ENCODE measurements at places on chromosomes 16 and 17.

GRCh38 chr17:68470961-68471360, 13.7 kb upstream of the WIPI1 start:
- DNase-seq = no peak

DNA sequence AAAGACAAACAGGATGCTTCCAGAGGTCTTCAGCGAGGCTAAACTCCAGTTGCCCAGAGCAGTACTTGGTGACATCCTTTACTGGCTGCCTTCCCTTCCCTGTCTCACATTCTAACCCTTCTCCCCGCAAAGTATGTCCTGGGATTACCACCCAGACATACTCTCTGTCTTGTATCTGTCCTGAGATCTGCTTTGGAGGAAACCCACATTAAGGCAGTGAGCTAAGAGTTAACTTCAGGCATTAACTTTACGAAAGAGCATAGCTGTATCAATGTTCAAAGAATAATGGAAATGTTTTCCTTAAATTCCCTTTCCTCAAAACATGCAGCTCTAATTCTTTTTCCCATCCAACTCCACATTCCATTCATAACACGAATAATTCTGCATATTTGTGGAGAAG, 385.2 kb downstream of the NPIPA8 start:
- DNase-seq = no peak

- DNase-seq = no peak
Measured at GRCh38 chr17:32795339-32795979, 81.5 kb downstream of the MYO1D start.

DNA sequence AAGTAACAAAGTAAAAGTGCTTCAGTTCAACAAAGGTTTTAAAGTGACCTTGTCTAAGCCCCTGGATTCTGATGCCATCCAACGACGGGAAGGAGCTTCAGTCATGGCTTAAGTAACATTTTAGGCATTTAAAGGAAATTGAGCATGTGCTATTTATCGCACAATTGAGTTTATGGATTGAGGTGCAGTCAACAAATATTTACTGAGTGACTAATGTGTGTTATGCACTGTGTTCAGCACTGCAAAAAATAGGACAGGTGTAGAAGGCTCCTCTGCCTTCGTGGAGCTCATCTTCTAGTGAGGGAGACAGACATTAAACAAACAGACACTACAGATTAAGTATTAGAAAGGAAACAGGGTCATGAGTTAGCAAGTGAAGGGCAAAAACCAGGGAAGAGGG, 12.5 kb downstream of the TMIGD1 start:
- no peak for DNase-seq

DNA sequence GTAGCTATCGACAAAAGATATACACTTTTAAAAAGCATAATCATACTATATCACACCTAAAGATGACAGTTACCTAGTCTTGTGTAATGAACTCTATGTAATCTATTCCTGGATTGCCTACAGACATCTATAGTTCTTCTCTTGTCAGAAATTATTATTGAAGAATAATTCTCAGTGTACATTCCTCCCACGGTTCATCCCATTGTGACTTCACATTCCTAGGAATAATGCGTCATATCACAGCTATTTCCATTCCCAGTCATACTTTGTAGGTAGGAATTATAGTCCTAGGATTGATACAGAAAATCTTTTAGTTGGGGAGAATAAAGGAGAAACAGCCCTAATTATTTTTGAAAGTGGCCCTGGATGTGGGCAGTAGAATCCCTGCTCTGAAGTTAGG, 44.0 kb upstream of the ABCC11 start:
- DNase-seq = no peak

DNA sequence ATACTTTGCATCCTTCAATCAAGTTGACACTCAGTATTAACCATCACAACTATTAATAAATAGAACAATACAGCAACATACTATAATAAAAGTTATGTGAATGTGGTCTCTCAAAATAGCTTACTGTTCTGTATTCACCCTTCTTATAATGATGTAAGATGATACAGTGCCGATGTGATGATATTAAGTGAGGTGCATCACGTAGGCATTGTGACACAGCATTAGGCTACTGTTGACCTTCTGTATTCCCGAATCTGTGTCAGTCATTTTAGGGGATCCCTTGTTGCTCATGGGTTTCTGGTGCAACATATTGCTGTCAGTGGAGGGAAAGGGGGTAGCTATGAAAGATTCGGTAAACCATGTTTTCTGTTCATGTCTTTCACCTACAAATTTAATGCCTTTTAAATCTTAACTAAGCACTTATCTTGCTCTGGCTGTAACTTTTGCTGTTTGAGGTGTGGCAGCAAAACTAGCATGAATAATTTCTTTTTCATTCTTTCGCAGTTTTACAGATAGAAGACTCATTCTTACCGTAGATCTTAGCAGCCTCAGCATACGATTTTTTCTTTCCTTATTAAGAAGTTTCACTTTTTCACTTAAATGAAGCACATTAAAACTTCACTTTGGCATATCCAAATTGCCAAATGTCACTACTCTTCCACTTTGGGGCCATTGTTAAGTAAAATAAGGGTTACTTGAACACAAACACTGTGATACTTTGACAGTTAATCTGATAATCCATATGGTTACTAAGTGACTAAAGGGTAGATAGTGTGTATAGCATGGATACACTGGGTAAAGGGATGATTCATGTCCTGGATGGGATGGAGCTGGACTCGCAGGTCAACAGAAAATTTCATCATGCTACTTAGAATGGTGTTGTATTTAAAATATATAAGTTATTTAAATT, 29.6 kb downstream of the NFAT5 start:
- DNase-seq = no peak

DNA sequence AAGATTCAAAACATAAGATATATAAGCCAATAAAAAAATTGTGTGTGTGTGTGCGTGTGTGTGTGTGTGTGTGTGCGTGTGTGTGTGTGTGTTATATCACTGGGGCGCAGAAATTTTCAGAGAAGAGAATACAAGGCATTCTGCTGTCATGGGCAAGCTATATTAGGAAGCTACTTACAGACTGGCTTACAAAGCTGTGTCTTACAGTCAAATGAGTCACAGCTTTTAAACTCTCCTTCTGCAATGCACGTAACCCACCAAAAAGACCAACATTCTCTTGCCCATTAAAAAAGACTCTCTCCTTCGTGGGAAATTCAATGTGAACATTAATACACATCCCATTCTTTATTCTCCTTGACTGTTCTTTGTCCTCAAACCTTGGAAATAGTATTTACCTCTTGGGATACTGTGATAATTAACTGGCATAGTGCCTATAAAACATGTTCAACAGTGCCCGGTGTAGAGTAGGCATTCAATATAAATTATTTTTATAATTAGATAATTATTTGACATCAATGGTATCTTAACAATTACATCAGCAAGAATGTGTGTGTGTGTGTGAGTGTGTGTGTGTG, 860.4 kb upstream of the SOX9 start:
- no peak for DNase-seq

GRCh38 chr17:78401246-78401645, 22.8 kb downstream of the PGS1 start:
- DNase-seq = no peak

- peak; percentile 19 for DNase-seq
Measured at GRCh38 chr17:75773121-75773807, 8.3 kb upstream of the GALK1 start.

DNA sequence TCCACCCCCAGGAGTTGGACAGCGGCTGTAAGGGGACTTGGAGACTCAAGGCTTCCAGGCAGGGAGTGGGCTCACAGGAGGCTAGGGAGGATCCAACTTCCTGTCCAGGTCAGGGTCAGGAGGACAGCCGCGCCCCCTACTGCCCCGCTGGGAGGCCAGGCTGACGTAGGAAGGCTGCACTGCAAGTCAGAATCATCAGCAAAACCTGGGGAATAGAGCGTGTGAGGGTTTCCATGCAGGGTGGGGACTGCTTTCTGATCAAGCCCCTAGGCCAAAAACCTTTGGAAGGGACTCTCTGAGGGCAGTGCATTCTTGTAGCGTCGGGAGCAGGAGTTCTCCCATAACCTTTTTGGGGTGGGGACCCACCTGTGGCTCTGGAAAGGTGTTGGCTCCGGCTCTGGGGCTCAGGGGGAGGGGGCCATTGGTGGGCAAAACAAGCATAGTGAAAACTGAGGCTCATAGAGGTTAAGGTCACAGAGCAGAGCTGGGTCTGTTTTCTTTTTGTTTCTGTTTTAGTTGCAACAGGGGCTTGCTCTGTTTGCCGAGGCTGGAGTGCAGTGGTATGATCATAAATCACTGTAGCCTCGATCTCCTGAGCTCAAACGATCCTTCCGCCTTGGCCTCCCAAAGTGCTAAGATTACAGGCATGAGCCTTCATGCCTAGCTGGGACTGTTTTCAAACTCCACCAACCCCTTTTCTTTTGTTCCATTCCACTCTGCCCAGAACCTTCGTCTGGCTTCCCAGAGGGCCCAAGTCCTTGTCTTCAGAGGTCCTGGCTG, 22.1 kb downstream of the RAI1 start:
- DNase-seq = no peak

DNA sequence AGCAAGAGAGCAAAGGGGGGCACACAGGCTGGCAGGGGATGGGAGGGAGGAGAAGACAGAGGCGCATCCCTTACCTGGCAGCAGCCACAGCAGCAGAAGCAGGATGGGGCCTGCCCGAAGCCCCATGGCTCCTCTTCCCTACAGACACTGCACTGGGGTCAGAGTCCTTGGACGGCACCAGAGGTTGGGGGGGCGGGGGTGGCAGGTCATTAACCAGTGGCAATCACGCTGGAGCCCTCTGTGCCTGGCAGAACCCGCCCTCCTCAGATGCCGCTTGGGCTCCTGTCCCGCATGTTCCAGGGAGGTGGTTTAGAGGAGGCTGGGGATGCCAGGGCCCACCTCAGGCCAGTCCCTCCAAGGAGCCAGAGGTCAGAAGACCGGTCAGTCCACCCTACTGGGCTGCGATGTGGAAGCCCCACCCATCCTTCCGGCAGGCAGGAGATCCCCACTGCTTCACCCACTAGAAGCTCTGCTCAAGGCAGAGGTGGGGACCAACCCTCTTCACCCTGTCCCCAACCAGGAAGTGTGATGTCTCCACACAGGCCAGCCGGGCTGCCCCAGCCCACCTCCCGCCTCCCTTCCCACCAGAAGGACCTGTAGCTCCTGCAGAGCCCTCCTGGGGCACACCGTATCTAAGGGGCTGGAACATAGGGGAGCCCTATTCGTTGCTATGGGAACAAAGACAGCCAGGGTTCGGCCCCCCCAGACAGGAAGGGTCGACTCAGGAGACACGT, 11.7 kb downstream of the ZG16B start:
- DNase-seq = no peak

- peak; percentile 80 for DNase-seq
Measured at GRCh38 chr17:82212331-82213250, at the start of gene CCDC57. CCDC57 (minus strand) TSS chr17:82212842; CDS start chr17:82201944, 10,898 bp downstream.

GRCh38 chr16:52068447-52069074, 478.4 kb downstream of the TOX3 start:
- DNase-seq = no peak

- DNase-seq = no peak
Measured at GRCh38 chr16:35480361-35480760, 2020.9 kb downstream of the TP53TG3F start.

GRCh38 chr17:4711661-4712181, 1.3 kb downstream of the ARRB2 start:
- DNase-seq = no peak

DNA sequence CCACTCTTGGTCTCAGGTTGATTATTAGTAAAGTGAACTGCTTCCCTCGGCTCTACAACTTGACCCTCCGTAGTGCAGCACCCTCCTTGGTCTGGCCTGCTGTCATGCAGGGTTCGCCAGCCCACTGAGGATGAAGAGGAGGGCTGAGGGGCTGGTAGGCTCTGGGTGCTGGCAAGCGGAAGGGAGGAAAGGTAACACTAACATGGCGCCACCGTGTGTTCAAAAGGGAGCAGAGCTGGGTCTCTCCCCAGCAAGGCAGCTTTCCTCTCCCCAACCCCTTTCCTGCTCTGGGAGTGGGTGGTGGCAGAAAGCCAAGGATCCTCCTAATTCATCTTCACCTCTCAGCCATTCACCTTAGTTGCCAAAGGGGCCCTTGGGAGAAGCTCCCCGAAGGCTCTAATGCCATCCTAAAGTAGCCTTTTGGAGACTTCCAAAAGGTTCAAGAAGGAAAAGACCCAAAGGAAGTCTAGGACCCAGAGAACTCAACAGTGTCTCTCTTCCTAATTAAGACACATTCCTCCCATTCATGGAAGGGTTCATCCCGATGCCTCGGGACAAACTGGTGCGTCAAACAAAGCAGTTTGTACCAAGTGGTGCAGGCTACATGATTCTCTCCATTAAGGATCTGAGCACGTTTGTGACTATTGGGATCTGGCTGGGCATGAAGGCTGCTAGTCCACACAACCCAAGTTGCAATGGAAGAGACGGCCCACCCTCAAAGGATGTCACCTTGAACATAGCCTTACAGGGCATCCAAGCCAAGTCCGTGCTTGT, 90.8 kb upstream of the TOB1 start:
- peak; percentile 72 for DNase-seq

- DNase-seq = no peak
Measured at GRCh38 chr17:6936370-6937028, 59.4 kb upstream of the ALOX12 start.

DNA sequence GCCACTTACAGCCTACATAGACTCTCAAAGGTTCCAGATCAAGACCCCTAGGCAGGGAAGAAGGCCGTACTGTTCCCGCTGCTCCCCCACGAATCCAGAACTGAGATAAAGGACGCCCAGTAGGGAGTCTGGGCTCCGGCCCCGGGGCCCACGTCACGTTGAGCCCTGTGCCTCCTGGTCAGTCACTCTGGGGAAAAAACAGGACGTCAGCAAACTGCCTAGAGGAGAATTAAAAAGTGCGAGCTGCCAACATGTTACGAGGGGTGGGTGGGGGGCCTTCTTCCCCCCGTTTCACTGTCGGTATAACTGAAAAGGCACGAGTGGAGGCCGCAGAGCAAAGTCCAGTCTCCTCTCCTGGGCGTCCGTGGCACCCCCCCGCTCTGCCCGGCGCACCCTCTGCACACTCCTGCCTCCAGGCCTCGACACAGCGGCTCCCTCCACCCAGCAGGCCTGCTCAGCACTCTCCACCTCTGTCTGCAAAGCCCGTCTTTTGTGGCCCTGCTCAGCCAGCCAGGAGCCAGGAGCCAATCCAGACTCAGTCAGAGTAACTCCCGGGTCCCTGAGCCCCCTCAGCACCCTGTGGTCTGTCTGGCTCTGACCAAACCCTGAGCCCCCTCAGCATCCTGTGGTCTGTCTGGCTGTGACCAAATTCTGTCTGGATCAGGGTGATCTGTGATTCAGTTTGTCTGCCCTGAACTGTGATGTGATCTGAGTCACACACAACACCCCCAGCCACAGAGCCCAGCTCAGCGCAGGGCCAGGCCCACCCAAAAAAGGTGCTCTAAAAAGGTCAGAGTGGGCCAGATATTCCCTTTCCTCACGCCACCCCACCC, 6.2 kb downstream of the ITGAE start:
- DNase-seq = no peak

DNA sequence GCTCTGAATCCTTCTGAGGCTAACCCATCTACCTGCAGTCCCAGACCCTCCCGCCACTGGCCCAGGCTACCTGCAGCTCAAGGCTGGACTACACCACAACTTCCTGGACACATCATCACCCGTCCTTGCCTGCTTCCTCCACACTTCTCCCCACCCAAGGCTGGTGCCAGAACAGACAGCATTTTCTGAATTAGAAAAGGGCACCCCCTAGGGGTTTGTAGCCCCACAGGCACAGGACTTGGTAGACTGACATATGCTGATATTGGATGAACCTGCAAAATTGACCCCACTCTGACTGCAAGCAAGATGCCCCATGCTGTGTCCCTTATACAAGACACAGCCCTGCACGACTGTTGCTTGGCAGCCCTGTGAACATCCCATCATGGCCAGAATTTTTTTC, 271.5 kb upstream of the C16orf82 start:
- no peak for DNase-seq

- no peak for DNase-seq
Measured at GRCh38 chr17:74190154-74190553, 13.3 kb upstream of the RPL38 start.
